ENCODE measurements at places on chromosomes 3 and 15.

GRCh38 chr3:40858364-40859115, 333.8 kb downstream of the ZNF621 start:
- no peak for DNase-seq

DNA sequence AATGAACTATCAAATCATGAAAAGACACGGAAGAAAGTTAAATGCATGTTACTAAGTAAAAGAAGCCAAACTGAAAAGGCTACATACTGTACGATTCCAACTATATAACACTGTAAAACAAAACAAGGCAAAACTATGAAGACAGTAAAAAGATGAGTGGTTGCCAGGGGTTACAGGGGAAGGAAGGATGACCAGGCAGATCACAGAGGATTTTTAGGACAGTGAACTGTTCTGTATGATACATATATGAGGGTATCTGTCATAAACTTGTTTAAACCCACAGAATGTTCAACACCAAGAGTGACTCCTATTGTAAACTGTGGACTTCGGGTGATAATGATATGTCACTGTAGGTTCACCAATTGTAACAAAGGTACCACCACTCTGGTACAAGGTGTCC, 60.6 kb downstream of the CHSY1 start:
- no peak for DNase-seq

DNA sequence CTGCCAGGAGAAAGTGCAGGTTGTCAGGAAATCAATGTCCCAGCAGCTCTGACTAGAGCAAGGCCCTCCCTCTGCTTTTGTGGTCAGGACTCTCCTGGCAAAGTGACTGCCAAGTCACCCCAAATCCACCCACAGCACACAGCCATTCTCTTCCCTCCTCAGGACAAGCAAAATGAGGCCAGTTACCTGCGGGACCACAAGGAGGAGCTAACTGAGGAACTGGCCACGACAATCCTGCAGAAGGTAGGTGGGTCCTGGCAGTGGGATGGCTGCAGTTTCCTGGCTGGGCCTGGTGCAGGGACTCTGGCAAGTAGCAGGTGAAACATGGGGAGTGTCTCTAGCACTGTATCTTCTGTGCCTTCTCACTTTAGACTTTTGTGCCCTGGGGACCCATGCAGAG, 142.5 kb upstream of the EIF1B start:
- DNase-seq = no peak

DNA sequence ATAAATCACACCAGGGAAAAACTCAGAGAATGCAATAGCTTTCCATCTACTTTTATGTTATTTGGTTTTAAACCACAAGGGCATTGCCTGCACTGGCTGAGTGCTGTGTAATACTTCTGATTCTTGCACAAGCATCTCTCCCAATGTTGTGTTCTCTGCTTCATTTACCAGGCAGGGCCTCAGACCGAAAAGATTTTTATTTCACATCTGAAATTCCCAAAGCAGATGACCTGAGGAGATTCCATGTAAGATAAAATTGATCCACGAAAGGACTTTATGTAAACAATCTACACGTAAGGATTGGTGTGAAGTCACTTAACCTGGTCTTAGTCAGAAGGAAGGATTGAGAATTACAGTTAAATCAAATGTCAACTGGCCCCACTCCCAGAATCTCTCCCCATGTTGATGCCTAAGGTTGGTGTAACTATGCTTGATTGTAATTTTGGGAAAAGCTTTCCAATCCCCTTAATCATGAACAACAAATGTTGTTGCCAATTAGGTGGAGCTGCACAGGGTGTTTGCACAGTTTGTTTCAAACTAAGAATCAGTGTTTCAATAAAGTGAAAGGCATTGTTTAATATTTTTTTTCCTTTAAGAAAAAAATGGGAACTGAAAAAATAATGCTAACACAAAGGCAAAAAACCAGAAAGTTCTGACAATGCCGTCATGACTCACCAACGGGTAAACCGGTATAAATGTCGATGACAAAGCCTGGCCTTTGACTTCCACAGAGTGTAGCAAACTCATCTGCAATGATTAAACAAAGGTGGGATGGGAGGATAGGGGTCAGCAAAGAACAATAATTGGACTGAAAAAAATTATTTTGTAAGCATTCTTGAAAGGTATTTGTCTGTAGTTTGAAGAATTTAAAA, 128.6 kb downstream of the DUT start:
- DNase-seq = no peak

DNA sequence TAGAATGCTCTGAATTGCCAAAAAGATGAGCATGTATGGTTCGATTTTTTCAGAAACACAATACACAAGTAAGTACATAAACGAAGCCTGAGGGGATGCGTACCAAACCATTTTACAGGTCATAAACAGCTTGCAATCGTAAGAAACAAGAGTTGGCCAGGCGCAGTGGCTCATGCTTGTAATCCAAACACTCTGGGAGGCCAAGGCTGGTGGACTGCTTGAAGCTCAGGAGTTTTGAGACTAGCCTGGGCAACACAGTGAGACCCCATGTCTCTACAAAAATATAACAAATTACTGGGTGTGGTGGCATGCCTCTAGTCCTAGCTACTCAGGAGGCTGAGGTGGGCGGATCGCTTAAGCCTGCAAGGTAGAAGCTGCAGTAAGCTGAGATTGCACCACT, 13.4 kb downstream of the TRA2B start:
- no peak for DNase-seq

All from stimulated activated CD4-positive, alpha-beta T cell treated with anti-CD3 and anti-CD28 coated beads, Interleukin-1b, Interleukin-23, amount 100 ng/mL, for 48 hours (primary cell).